GM04504 (cell line): ENCODE measurements at places on chromosomes 5 and 9.

- no peak for DNase-seq
Observed at GRCh38 chr5:21159510-21160059, 1171.6 kb upstream of the CDH18 start.

DNA sequence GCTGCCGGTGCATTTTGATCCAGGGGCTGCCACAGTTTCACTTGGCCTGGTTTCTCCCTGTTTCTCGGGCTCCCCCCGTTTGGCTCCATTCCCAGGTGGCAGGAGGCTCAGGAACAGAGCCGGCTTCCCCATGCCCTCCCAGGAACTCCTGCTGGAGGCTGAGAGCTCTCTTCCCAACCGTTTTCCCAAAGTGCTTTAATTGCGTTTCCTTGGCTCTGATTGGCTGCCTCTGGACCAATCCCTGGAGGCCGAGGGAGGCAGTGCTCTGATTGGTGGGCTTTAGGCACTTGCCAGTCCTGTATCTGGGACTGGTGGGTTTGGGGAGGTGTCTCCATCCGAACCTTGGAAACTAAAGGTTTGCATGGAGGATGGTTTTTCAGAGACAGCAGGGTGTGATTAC, 4.9 kb downstream of the TSPAN17 start:
- DNase-seq: no peak

GRCh38 chr9:108606401-108606800, 249.4 kb downstream of the ACTL7B start:
- DNase-seq: no peak

- DNase-seq: no peak
Observed at GRCh38 chr9:82024908-82025307, 36.3 kb downstream of the SPATA31D1 start.

DNA sequence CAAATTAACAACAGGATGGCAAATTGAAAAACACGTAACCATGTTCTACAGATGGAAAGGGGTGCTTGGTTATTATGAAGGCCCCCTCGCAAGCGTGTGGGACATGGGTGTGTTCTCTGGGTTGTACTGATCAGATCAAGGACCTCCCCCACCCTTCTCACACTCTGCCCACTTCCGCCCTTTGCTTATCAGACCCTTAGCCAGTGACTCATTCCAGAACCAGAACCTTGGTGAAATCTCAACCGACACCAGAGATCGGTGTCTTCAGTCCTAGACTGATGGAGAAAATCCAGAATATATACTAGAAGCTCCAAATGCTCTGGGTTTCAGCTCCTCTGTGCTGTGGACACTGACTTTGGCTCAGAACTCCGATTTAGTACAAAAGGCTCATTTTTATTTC, 64.9 kb downstream of the PTTG1 start:
- no peak for DNase-seq

GRCh38 chr9:96620832-96621269, 1.2 kb upstream of the CDC14B start:
- DNase-seq: no peak

DNA sequence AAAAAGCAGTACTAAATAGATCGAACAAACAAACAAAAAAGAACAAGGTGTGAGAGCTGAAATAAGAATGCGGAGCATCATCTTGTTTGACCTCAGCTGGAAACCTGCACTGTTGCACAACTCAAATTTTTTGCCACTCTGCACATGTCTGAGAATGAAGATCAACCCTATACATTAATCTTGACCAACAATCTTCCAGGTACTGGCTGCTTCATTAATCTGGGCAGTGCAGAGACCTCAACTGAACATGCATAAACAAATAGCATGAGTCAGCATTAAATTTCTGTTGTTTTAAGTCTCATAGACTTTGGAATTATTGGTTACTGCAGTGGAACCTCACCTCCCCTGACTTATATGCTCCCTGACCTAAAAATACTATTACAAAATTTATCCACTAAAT, 114.6 kb upstream of the FTMT start:
- no peak for DNase-seq

GRCh38 chr9:123475407-123475806, 119.4 kb downstream of the CRB2 start:
- no peak for DNase-seq

- DNase-seq: no peak
Observed at GRCh38 chr9:38182321-38182720, 113.3 kb upstream of the SHB start.

DNA sequence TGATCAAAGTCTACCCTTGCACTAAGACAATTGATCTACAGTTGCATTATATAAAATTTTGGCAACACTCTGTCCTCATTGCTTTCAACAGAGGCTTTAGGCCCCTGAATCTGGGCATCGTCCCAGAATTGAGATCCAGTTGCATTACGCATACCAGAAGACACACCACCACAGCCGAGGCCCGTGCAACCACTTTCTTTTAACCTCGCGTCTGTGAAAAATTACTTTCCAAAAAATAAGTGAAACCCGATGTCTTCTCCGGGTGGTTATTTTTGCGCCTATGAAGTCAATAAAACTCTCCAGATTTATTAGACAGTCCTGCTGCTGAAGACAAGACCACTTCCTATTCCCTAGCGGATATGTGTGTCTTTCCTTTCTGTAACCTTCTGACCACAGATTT, 52.1 kb upstream of the NFIB start:
- DNase-seq: peak; percentile 94

DNA sequence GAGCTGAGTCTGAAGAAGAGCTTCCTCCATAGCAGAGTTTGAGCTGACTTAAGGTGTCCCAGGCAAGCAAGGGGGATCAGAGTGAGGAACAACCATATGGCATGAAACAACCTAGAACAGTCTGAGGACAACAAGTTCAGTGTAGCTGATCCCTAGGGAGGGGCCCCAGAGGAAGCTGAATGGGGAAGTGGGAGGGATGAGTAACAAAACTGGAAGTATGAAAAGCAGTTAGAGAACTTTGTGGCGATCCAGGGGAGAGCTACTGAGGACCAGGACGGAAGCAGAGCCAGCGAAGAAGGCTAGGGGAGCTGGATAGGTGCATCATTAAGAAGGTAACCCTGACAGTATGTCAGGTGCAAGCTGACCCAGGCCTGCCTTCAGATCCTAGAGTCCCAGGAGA, 580.8 kb downstream of the BNC2 start:
- DNase-seq: no peak

DNA sequence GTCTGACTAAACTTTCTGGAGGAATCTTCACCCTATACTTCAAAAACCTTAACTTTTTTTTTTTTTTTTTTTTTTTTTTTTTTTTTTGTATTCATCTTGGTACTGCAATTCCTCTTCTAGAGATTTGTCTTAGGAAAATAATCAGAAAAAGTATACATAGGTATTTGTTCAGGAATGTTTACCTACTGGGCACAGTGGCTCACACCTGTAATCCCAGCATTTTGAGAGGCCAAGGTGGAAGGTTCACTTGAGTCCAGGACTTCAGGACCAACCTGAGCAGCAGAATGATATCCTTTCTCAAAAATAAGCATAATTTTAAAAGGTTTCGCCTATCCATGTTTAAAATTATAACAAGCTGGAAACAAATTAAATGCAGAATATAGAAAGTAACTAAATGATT, 33.3 kb upstream of the NREP start:
- no peak for DNase-seq

- no peak for DNase-seq
Observed at GRCh38 chr9:89154218-89154617, 24.4 kb downstream of the SHC3 start.

GRCh38 chr5:59609501-59610265, 283.8 kb downstream of the PDE4D start:
- no peak for DNase-seq

GRCh38 chr9:126459965-126460843, 133.6 kb downstream of the MVB12B start:
- DNase-seq: no peak

- no peak for DNase-seq
Observed at GRCh38 chr9:124217836-124218437, 39.8 kb upstream of the NEK6 start.

- DNase-seq: no peak
Observed at GRCh38 chr5:150443242-150444075, 6.1 kb downstream of the RPS14 start.

- DNase-seq: no peak
Observed at GRCh38 chr5:164094291-164094690, 588.9 kb downstream of the MAT2B start.

DNA sequence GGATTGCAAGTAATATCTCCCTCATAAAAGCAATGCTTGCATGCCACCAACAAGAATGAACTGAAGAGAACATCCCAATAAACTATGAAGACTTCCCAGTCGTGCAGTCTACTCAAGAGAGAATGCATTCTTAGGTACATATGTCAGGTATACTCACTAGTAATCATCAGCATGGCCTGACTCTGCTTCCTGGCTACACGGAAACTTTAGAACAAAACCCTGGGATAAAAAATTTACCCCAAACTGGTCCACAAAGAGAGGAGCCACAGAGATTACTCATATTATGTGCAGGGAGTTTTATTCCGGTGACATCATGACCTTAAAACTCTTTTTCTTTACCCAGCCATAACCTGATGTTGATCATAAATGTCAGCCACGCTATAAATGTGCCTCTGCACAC, 57.5 kb upstream of the PAPPA start:
- DNase-seq: no peak

DNA sequence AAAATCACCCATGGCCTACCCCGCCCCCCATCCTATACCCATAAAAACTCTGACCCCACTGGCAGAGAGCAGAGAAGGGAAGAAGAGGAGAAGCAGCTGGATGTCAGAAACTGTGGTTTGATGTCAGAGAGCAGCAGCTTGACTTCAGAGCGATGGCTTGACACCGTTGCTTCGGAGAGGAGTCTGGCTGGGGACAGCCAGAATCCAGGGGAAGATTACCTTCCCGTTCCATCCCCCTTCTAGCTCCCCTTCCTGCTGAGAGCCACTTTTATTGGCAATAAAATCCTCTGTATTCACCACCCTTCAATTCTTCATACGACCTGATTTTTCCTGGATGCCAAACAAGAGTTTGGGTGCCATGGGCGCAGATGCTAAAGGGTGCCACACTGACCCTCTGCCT, 138.0 kb downstream of the DCP2 start:
- no peak for DNase-seq

- DNase-seq: no peak
Observed at GRCh38 chr5:29042152-29042551, 2003.8 kb upstream of the CDH9 start.

- DNase-seq: no peak
Observed at GRCh38 chr9:109780453-109781033, 545 bp downstream of the PALM2AKAP2 start.

DNA sequence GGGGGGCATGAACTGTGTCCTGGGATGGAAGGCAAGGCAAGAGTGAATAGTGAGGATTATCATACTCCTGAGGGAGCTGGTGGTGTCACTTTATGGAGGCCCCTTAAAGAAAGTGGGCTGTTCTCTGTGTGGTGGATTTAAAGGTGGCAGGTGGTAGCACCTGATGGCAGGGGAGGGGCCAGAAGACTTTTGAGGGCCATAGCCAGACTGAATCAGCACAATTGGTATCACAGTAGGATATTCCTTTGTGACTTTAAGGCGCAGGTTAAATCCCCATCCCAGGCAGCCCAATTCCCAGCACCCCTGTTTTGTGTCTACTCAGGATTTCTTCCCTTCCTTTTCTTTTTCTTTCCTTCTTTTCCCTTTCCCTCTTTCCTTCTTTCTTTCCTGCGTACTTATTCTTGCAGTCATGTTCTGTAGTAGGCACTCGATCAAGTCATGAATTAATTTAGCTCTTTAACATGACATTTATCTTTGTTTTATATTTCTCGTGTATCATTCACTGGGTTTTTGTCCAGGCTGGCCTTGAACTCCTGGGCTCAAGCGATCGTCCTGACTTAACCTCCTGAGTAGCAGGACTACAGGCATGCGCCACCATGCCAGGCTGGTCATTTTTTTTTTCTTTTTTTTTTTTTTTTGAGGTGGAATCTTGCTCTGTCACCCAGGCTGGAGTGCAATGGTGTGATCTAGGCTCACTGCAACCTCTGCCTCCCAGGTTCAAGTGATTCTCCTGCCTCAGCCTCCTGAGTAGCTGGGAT, 11.0 kb upstream of the PCBD2 start:
- DNase-seq: no peak
